ENCODE measurements at places on chromosomes 2 and 18.

GRCh38 chr2:199575416-199575815 lies 117.7 kb upstream of the SATB2 start:
- DNase-seq = no peak

GRCh38 chr2:125313806-125314205 lies 1288.7 kb downstream of the CNTNAP5 start:
- DNase-seq = no peak

DNA sequence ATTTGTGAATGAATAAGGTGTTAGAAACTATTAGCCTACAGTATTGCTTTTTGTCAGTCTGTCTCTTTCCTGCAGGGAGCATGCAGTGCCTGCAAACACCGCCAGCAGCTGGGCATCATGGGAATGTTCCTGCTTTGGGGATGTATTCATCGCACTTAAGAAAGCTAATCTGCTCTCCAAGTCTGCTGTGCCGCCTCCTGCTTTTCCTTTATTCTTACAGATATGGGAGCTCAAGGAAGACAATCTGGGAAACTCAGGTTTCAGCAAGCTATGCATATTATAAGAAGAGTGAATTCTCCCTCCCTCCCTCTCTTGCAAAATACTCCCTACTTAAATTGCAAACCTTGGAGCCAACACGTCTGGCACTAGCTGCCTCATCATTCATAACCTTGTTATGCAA lies 479.2 kb upstream of the ACVR2A start:
- no peak for DNase-seq

GRCh38 chr2:220847006-220847405 lies 725.1 kb downstream of the EPHA4 start:
- no peak for DNase-seq

- DNase-seq = no peak
Measured at GRCh38 chr2:147711031-147711430, 133.8 kb upstream of the ACVR2A start.

DNA sequence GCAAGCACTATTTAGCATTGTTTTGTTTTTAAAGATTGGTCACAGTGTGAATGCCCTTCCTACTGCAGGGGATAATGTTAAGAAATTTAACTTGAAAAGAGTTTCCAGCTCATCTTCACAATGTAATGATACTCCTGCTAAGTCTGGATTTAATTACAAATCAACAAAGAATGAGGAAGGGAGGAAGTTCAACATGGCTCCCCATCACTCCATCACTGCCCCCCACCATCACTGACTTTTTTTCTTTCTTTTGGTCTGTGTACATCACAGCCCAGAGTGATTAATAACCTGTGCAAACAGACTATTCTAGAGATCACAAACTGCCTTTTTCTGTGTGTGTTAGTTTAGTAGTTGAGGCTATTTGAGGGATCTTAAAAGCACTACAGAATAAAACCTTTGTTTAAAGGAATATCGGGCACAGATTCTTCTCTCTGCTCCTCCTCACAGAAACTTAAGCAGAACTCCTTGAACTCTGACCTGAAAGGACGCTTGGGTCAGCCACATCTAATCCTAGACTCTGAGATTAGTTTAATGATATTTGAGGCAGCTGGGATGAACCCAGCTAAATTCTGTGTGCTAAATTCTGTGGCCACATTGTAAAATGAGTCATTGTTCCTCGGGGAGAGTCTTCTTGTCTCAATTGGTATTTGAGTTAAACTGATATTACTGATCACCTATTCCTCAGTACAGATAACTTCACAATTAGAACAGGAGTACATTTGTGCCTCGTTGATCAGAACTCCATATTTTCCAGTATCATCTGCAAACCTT lies 47.8 kb downstream of the SATB2 start:
- no peak for DNase-seq

DNA sequence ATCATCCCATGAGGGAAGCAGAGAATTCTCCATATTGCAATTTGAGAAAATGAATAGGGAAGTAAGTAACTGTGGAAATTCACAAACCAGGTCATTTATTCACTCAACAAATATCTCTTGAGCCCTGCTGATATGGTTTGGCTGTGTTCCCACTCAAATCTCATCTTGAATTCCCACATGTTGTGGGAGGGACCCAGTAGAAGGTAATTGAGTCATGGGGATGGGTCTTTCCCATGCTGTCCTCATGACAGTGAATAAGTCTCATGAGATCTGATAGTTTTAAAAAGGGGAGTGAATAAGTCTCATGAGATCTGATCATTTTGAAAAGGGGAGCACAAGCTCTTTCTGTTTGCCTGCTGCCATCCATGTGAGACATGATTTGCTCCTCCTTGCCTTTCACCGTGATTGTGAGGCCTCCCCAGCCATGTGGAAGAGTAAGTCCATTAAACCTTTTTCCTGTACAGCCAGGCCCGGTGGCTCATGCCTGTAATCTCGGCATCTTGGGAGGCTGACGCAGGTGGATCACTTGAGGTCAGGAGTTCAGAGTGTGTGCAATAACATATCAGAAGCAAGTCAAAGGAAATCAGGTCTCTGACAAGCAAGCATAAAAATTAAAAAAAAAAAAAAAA lies 193.2 kb downstream of the NDUFA10 start:
- no peak for DNase-seq

DNA sequence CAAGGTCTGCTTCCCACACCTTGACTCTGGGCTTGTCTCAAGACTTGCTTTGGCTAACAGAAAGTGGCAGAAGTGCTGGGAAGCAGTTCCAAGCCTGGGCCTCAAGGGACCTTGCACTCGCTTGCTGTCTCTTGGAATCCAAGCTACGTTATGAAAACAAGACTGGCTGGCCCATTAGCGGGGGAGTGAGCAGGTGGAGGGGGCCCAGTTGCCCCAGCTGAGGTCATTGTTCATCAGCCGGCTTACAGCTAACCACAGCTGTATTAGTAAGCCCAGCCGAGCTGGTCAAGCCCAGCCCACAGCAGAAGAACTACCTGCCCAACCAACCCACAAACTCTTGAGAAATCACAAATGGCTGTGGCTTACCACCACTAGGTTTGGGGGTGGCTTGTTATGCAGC lies 63.1 kb downstream of the MARCO start:
- no peak for DNase-seq

DNA sequence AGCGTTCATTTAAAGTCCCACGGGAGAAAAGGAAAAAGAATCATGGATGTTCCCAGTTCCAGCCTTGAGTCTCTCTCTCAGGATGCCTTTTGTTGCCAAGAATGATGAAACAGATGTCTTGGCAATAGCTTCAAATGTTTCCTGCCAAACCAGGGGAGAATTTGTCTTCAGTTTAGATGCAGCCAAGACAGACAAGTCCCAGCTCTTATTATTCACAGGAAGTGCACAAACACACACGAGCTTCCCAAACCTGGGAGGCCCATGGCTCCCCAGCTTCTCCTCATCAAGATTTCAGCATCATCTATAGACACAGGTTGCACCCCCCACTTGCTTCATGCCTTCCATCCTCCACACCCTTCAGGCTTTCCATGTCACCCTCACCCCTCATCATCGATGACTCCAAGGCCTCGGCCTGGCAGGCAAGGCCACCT lies 45.9 kb downstream of the HS1BP3 start:
- DNase-seq = no peak

DNA sequence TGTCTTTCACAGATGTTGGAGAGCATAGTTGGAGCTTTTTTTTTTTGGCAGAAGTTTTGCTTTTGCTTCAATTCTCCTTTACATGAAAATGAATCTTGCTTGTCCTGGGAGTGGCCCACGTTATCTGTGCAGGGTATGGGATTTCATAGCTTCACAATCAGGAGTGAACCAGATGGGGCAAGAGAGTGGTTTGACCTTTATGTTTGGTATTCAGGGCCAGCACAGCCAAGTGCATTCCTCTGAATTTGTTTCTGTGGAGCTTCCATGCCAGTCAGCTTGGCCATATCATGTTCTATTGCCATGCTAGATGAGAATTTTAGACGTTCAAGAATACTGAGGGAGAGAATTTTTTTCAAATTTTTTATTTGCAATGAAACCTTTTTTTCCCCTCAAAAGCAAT lies 116.6 kb downstream of the PRPF40A start:
- no peak for DNase-seq

DNA sequence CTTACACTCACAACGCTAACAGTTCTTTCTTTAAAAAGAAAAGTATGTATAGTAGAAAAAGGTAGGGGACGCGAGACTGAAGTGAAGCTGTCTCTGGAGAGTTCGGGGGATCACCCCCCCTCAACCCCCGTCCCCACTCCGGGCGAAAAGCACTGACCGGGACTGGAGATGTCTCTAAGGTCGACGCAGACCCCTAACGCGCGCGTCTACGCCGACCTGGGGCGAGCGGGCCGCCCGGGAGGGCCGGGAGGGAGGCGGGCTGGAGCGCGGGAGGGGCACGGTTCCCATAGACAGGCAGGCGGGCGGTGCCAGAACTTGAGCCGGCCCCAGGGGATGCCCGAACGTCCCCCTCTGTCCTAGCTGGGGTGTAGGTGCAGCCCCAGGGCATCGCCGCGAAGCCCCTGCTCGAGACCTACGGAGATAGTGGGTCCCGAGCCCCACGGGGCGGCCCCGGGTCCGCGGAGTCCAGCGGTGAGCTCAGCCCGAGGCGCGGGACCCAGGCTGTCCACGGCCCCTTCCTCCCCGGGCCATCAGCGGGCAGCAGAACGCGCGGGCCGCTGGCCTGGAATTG lies 82.2 kb downstream of the CHRNA1 start:
- DNase-seq = no peak

DNA sequence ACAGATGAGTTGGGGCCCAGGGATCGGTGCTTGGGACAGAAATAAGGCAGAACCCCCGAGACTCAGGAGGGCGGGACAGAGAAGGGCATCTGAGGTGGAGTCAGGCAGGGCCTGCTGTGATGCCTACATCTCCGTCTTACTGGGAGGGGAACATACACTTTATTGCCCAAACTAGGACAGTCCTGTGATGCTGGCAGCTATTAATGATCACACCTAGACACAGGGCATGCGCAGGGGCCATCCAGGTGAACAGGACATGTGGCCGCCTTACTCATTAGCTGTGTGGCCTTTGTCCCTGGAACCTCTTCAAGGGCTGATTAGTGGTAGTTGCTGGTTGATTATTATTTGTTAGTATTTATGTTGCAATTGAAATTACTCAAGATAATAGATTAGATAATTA lies 33.2 kb downstream of the MLPH start:
- DNase-seq = no peak

DNA sequence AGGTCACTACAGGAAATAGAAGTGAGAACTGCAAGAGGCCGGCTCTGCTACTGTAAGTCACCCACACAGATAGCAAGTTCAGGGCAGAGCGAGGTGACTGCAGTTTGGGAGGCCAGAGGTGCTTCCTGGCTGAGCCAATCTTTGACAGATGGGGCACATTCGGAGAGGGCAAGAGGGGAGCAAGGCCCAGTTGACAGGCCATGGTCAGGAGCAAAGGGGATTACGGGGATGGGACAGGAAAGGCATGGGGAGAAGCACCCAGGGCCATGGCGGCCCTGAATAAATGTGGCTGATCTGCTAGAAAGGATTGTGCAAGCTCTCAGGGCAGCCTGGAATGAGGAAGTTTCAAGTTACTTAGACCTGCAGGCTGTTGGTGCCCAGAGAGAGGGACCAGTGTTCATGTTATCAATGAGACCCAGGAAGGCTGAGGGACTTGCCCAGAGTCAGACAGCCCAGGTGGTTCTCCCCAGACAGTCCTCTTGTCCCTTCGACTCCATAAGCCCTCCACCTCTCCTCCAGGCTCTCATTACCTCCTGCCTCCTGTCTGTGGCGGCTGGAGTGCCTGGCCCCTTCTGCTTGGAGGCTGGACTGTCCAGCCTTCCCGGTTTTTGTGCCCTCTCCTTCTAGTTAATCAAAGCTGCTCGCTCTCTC lies 123.3 kb downstream of the CTIF start:
- DNase-seq = no peak

DNA sequence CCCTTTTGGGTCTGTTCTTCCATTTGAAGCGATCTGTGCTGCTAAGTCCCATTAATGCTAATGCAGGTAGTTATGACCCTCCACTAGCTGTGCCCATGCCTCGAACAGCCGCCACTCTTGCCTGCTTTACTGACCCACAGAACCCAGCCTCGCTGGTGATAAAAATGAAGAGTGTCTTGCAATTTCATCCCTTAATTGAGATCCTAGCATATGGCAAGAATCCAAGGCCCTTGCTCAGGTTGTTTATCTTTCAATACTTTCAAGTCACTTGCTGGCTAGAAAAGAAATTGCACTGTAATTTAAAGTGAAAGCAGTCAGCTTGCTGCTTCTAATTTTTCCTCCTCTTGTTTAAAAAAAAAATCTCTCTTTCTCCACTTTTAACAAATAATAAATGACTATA lies 73.6 kb downstream of the ZNF521 start:
- no peak for DNase-seq

DNA sequence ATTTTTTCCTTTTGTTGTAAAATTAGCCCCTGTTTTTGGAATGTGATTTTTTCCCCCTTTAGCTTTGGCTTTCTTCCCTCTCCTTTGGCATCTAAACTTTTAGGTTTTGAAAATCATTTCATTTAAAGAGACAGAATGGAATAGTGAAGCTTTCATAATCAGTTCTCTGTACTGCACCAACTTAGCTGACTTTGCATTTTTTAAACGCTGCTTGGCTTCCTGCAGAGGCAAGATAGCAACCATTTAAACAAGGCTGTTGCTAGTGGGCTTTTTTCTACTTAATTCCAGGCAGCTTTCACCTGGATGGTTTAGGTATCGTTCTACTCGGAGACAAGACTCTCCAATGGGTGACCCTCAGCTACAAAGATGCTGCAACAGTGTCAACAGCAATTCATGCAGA lies 267.9 kb upstream of the PKDCC start:
- no peak for DNase-seq

GRCh38 chr2:101140237-101140636 lies 10.9 kb downstream of the TBC1D8 start:
- no peak for DNase-seq

- no peak for DNase-seq
Measured at GRCh38 chr18:48348739-48349138, 60.4 kb downstream of the ZBTB7C start.

- no peak for DNase-seq
Measured at GRCh38 chr2:31192396-31192795, 24.9 kb downstream of the CAPN14 start.

DNA sequence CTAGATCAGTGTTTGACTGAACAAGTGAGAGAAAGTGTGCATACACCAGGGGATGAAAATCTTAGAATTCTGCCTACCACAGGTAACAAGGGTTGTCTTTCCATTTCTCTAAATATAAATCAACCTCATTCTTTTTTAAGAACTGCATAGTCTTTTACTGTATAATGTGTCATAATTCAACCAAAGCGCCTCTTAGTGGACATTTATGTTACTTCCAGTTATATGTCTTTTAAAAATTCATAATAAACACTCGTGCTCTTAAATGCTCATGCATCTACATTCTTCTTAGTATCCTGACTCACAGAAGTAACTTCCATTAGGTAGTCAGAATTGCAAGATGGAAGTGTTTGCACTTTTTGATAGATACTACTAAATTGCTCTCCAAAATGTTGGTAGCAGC lies 76.2 kb downstream of the CHRNA1 start:
- no peak for DNase-seq
